ENCODE measurements at places on chromosomes 16 and 17.

- no peak for DNase-seq
These were observed at the start of gene NDRG4 for GRCh38 chr16:58499615-58500351. Gene NDRG4 (plus strand): TSS chr16:58500143. CDS start chr16:58500249, 106 bp downstream.

DNA sequence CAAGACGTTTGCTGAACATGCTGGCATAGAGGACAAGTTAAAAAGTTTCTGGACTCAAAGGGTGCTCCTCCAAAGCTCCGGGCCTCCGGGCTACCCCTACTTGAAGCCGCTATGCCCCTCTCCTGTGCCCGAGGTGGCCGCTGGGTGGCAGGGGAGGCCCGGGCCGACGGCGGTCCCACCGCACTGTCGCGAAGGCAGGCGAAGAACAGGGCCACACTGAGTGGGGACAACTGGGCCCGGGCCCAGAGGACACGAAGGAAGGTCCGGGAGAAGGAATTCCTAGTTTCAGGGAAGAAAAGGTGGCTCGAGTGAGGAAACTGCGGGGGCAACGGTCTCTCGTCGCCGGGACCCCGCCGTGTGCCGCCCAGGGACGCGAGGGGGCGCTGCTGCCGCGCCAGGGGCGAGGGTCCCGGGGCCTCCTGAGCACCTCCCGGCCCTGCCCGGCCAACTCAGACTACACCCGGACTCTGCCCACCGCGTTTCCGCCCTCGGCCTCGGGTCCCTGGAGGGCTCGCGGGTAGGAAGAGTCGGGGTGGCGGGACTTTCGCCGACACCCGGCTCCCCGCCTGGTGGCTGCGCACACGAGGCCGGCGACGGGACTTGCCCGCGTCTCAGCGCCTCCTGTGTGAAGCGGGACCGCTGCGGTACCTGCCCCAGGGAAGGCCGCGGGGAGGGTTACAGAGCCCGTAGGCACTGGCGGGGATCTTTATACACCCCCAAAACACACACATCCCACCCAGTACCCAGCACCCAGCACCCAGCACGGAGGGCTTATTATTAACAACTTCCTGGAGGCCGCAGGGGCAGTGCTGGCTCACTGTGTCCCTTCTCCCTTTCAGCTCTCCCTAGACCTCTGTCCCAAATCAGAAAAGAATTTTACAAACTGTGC lies 772 bp upstream of the CHCT1 start:
- peak; percentile 41 for DNase-seq

GRCh38 chr17:70139449-70139993 lies 29.8 kb upstream of the KCNJ2 start:
- no peak for DNase-seq

DNA sequence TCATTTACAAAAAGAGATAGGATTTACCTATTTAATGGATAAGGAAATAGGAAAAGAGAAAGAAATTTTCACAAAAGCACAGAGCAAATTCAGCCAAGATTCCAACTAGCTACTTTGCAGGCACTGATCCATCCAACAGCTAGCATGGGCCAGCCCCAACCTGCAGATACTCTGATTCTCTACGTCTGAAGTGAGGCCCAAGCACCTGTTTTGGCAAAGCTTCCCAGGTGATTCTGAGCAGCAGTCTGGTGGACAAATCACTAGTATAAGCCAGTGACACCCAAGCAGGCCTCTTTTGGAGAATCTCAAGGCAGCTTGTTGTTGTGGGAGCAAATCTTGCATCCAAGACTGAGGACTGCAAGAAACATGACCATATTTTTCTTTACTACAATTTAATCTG lies 20.9 kb upstream of the CALB2 start:
- DNase-seq, result no peak

DNA sequence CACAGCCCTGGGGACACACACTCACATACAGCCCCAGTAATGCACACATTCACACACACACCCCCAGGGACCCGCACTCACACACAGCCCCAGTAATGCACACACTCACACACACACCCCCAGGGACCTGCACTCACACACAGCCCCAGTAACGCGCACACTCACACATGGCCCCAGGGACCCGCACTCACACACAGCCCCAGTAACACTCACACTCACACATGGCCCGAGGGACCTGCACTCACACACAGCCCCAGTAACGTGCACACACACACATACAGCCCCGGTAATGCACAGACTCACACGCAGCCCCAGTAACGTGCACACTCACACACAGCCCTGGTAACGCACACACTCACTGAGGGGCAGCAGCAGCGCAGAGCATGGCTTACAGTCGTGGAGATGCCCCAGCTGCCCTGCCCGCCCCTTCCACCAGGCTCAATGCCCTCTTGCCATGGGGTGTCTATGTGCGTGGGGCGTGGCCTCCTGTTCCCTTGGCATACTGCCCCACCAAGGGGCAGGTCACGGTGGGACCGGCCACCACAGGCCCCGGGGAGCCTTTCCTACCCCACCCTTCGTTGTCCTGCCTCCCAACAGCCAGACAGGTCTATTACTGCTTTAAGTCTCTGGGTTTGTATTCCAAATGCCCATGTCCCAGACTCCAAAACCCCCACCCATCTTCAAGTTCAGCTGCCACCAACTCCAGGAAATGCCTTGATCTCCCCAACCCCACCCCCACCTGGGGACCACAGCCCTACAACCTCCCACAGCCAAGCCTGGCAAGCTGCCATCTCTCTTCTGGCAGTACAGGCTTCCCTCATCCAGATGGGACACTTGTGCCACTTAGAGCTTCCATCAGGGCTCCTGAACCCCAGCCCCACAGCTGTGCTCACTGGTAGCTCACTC lies 2.7 kb downstream of the CCDC102A start:
- DNase-seq, result no peak

DNA sequence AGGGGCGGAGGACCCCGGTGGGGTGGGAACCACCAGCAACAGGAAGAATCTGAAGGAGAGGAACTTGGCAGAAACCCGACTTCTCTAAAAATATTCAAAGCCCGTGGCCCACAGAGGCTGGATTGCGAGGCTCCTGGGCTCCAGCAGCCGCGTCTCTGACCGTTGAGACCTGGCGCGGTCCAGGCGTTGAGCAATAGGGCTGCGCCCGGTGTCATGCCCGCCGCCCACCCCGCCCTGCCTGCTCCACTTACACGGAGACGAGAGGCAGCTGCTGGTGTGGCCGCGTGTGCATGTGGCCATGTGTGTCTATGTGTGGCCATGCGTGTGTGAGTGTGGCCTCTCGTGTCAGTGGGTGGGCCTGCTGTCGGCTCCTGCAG lies 83.6 kb downstream of the IRF8 start:
- no peak for DNase-seq

GRCh38 chr17:67375716-67376115 lies 1.4 kb upstream of the PITPNC1 start:
- no peak for DNase-seq

GRCh38 chr17:4443476-4443875 lies 9.7 kb downstream of the SPNS3 start:
- no peak for DNase-seq

- DNase-seq, result no peak
These were observed 41.8 kb downstream of the NUP93 start for GRCh38 chr16:56771558-56772279.

GRCh38 chr16:68659412-68660358 lies 14.6 kb downstream of the CDH3 start:
- DNase-seq, result no peak

DNA sequence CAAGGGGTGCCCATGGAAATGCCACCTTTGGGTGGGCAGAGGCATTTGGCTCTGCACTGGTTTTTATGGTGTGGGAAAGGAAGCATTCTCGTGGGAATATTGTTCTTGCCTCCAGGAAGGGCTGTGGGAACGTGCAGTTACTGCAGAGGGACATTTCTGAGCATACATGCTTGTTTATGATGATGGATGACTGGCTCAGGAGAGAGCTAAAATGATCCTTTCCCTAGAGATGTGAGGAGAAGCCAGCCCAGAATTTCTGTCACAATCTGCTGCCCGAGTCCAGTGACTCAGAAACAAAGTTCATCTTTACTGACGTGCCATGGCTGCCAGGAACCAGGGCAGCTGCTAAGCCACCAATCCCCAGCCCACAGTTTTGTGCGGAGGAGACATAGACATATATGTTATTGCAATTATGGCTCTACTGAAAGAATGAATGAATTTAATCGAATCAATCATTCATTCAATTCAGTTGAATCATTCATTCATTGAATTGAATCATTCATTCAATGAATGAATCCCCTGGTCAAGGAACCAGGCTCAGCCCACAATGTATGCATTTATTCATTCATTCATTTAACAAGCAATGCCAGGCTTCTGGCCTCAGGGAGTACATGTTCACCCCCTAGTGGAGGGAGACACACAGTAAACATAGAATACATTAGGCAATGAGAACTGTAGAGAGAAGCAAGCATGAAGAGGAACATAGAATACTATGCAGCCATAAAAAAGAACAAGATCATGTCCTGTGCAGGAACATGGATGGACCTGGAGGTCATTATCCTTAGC lies 414.4 kb upstream of the HSBP1 start:
- DNase-seq, result no peak

- no peak for DNase-seq
These were observed 40.9 kb upstream of the CCNF start for GRCh38 chr16:2388139-2388874.

DNA sequence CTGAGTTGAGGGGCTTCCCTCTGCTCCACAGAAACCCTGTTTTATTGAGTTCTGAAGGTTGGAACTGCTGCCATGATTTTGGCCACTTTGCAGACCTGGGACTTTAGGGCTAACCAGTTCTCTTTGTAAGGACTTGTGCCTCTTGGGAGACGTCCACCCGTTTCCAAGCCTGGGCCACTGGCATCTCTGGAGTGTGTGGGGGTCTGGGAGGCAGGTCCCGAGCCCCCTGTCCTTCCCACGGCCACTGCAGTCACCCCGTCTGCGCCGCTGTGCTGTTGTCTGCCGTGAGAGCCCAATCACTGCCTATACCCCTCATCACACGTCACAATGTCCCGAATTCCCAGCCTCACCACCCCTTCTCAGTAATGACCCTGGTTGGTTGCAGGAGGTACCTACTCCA lies 26.0 kb downstream of the STH start:
- no peak for DNase-seq

DNA sequence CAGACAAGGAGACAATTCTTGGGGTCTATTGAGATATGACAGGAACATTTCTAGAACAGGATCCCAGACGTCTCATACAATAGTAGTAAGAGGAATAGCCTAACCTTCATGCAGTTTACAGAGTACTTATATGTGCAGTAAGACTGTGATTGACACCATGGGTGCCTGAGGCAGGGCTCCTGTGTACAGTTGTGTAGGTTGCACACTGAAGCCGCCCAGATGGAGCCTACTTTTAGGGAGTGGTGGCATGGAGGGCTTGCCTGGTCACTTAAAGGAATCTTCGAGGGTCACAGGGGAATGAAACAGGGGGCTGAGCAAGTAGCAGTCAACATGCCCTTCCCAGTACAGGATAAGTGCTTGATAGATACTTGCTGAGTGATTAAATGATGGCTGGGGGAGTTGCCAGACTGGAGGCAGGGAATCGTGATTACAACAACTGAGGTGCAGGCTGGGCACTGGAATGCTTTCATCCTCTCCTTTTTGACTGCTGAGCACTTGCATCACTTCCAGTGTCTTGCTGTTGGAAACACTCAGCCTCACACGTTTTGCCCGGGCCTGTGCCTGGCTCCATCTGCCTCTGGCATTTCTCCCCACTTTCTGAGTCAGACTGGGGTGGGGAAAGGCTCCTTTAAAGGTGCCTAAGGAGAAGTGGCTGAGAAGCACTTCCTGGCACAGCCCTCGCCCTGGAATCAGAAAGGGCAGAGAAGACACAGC lies 71.0 kb downstream of the COPRS start:
- no peak for DNase-seq

- DNase-seq, result peak; percentile 78
These were observed at the start of gene ELOB for GRCh38 chr16:2777231-2777902. Gene ELOB (minus strand): TSS chr16:2777280. CDS start chr16:2777239, 41 bp downstream.

DNA sequence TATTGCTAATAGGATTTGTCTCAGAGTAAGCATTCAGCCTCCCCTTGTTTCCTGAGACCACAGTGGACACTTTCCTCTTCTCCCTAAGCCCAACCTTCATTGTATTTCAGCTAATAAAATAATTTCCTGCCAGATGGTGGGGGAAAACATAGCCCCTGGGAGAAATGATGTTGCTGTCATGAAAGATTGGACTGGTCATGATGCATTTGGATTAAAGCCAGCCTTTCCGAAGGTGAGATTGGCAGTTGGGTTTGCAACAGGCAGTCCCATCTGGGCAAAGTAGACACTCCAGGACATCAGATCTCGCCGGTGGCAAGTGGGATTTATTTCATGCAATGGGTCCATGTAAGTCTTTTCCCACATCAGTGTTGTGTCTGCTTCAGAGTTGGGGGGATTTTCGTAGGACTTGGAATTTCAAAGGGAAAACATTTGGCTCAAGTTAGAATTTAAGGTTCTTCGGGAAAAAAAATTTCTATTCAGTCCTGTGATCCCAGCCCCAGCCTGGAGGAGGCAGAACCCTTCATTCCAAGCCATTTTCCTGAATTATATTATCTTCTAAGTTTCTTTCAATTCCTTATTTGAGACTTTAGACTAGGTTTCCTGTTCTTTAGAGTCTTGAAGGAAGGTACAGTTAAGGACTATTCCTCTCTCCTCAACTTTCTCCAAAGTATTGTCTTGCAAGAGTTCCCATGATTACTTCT lies 391.7 kb downstream of the XYLT1 start:
- no peak for DNase-seq
